ENCODE measurements at places on chromosomes 5 and 9. TPM values are rescaled to one million over a fixed set of nuclear protein-coding genes. Genes with fewer than 3 reads are reported as not detected.

GRCh38 chr5:53253421-53253871, 143.9 kb upstream of the MOCS2 start:
- DNase-seq, result peak; percentile 17

DNA sequence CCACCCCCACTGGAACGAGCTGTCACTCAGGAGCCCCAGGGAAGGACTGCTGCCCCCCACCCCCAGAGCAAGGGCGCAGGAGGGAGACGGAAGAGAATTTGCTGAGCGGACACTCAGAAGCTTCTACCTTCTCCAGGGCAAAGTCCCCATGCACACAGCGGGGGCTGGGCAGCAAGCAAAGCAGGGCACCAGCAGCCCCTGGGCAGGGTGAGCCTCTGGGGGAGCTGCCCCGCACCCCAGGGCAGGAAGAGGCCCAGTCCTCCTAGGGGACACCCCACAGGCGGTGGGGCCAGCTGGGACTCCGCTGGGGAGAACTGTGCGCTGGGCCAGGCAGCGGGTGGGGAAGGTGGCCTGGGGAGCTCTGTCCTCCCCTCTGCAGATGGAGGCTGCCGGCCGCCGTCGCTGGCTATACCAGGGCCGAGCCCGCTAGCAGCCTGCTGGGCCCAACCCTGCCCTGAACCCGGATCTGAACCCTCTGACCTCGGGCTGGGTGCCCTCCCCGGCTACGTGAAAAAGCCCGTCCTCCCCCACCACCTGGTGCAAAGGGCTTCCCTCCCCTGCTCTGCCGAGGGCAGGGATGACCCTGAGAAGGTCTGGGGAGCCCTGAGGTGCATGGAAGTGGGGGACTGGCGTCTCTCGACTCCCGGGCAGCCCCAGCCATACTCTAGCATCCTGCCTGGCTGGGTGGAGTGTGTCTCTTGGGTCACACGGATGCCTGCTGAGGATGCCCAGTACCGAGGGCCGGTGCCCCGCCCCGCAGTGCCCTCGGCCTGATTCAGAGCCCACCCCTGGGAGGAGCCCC, 597 bp upstream of the SLC34A3 start:
- no peak for DNase-seq

- DNase-seq, result no peak
Measured at GRCh38 chr5:41789434-41789833, 80.8 kb downstream of the OXCT1 start.

GRCh38 chr5:172746725-172747124, 24.3 kb downstream of the DUSP1 start:
- DNase-seq, result no peak

DNA sequence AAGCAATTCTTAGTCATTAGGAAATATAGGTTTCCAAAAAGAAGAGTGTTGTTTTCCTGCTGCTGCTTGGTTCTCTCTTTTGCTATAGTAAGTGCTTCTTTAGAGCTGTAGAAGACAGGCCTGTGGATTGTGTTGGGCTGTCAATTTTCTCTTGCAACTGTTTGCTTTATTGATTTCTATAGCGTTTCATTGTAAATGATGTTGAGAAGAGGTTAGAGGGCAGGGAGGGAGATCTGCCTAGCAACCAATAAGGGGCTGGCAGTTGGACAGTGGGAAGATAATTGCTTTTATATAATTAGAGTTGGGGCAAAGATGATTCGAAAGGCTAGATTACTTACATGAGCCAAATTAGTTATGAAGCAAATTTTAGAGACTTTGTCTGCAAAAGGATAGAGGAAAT, 11.1 kb downstream of the UNC13B start:
- no peak for DNase-seq

DNA sequence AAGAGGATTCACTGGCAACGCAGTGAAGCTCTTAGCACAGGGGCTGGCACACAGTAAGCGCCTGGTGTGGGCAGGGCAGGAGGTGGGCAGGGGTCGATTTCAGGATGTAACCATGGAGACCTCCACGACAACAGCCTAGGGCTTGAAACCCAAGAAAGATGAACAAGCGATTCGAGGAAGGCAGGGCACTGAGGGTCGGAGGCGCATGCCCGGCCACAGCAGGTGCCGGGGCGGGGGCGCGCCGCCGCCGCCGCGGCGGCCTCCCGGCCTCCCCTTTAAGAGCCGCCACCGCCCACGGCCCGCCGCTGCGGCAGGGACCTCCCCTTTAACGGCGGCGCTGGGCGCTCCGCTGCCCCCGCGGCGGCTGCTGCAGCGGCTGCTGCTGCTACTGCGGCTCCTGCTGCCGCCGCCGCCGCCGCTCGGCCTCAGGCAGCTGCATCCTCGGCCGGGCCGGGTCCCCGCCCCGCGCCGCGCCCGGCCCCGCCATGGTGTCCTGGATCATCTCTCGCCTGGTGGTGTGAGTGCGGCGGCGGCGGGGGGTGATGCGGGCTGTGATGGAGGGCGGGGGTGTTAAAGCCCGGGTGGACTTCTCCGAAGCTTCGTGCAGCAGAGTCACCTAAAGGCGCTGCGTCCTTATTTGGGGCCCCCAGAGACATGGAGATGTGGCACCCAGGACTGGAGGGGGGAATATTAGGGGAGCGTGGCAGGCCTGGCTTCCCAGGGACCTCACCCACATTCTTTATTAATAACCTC, at the start of gene REEP2:
REEP2 (plus strand) TSS at position 334 of the 753 bp plus-strand sequence; CDS start at position 486, 152 bp downstream.
- peak; percentile 56 for DNase-seq

DNA sequence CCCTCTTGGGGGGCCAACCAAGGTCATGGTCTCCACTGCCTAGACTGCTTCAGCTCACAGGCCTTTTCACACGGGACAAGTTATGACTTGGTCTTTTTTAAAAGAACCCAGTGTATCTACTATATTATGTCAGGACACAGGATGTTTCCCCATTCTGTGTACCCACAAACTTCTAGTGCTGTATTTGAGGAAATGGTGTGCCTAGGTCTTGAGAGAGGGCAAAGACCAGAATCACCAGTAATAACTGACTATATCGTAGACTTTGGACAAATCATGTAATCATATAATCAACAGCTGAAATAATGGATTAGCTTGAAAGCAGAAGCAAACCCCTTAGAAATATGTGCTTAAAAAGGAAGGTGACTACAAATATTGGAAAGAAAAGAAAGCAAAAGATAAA, 133.3 kb downstream of the ARL15 start:
- no peak for DNase-seq

GRCh38 chr9:135561391-135562234, at the start of gene PAEP:
Gene PAEP, plus strand, starts transcription at chr9:135561756.
- DNase-seq, result no peak

- DNase-seq, result no peak
Measured at GRCh38 chr5:36252722-36253365, 11.1 kb upstream of the NADK2 start.

DNA sequence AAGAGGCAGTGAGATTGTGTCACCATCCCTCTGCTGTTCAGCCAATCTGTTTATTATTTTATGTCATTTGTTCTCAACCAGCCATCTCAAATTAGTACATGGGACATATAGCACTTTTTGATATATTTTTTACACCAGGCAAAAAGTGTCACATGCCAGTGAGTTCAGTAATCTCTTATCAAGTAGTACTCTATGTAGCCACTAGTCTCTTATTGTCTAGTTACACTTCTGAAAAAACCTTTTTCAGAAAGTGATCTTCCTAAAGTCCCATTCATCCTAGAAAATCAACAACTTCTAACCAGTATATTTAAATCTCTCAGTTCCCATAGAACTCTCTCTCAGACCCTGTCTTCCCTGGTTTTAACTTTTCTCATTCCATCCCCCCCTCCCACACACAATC, 321.6 kb downstream of the FBXL17 start:
- DNase-seq, result no peak

DNA sequence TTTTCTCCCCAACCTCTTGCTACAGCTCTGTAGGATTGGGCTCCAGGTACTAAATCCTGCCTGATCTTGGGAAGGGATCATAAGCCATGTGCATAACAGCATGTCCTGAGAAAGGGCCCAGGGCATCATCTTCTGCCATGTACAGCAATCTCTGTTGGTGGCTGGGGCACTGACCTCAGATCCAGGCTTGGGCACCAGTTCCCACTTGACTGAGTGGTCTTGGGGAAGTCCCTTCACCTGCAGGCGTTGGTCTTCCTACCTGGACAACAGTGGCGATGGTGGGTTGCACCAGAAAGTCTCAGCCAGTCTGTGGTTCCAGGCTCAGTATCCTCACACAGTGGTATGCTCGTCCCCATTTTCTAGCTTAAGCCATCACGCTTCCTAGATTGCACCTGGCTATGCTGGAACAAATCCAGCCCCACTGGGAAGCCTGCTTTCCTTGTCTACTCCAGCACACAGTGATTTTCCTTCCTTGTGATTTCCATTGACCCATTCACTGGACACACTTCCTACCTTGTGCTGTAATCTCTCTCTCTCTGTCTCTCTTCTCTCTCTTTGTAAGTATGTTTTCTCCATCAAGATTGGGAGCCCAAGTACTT, 121.7 kb upstream of the PITX1 start:
- no peak for DNase-seq

DNA sequence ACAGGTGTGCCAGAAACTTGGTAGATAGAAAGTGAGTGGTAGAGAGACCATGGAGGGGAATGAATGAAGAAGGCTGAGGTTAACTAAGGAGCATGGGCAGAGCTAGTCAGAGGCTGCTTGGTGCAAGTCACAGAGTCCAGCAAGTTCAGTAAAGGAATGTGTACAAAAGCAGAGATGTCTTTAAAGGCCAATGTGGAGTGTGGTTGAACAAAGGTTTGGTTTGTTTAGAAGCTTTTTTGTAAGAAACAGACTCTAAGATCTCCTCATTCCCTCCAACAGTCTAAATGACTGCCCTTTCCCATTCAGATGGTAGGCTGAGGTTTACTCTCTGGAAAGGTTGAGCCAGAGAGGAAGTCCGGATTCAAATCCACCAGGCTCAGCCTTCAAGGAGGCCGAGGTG, 84.2 kb downstream of the TNC start:
- no peak for DNase-seq

DNA sequence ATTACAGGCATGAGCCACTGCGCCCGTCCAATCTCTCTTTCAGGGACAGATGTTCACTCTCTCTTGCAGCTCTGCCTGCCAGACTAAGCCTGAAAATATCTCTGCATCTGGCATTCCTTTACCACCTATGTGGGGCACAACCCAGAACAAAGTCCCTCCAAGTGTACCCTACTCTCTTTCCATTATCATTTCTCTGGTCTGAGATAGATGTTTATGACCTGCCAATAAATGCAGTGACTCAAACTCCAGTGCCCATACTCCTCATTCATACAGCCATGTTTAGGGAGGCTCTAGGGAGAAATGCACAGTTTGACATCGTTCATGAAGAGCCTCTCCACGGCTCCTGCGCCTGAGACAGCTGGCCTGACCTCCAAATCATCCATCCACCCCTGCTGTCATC, at the start of gene BTNL3:
BTNL3 (plus strand) TSS at position 255 of the 400 bp plus-strand sequence. CDS start 183 bp downstream, outside the sequence.
- no peak for DNase-seq

DNA sequence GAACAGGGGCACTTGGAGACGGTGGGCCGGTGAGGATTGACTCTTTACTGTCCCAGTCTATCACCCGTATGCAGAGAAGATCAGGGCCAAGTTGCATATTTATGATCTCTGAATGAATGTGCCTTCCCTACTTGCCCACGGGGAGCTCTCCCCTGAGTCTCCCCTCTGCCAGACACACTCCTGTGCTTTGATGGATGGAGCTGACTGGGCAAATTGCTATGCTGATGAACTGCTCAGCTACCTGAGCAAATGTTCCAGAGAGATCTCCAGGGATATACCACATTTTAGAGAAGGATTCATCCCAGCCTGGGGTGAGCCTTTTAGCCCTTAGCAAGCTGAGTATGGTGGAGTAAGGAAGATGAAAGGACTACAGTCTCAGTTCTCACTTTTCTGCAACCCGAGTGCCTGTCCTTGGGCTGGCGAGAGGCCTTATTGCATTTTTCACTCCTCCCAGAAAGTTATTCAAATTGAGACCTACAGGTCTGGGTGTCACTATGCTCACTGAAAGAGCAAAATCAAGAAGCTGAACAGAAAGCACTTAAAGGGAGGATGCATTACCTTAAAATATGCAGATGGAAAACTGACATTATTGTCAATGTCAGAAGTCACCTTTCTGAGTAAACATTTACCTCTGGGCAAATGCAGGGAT, 526.7 kb upstream of the WWC1 start:
- no peak for DNase-seq

GRCh38 chr9:108967916-108968315, 33.7 kb downstream of the ABITRAM start:
- DNase-seq, result no peak

Gene IRX4
- total RNA-seq, result not detected

Gene C5orf52
- total RNA-seq, result not detected

Gene FGD3
- total RNA-seq, result 102 TPM

Gene C9
- total RNA-seq, result not detected

Gene GEMIN5
- 11.3 TPM for total RNA-seq

Gene WNK2
- not detected for total RNA-seq

Gene TMEM215
- not detected for total RNA-seq

Gene WDR31
- total RNA-seq, result 1.4 TPM

Gene SLC6A3
- total RNA-seq, result not detected

Gene ZFR
- total RNA-seq, result 45.1 TPM

Gene TMEM232
- 1.7 TPM for total RNA-seq

Gene SOX30
- 0.18 TPM for total RNA-seq

Gene DOK3
- total RNA-seq, result 2.4 TPM

Gene UHRF2
- total RNA-seq, result 77.9 TPM

Gene NUP155
- 45.9 TPM for total RNA-seq
